ENCODE measurements at places on chromosomes 3 and 15.

- DNase-seq: no peak
Measured at GRCh38 chr15:29122506-29122905, 147.1 kb downstream of the NSMCE3 start.

DNA sequence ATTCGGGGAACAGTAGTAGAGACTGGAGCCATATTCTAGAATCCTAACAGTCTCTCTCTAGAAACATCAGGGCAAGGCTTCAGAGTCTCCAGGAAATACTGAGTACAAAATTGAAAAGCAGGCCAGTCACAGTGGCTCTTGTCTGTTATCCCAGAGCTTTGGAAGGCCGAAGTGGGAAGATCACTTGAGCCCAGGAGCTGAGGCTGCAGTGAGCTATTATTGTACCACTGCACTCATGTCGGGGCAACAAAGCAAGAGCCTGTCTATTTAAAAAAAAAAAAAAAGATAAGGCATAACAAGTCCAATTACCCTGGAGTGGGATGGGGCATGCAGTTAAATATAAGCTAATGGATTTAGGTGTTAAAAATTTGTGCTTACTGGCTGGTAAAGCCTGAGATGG lies 79.0 kb downstream of the SEMA6D start:
- no peak for DNase-seq

DNA sequence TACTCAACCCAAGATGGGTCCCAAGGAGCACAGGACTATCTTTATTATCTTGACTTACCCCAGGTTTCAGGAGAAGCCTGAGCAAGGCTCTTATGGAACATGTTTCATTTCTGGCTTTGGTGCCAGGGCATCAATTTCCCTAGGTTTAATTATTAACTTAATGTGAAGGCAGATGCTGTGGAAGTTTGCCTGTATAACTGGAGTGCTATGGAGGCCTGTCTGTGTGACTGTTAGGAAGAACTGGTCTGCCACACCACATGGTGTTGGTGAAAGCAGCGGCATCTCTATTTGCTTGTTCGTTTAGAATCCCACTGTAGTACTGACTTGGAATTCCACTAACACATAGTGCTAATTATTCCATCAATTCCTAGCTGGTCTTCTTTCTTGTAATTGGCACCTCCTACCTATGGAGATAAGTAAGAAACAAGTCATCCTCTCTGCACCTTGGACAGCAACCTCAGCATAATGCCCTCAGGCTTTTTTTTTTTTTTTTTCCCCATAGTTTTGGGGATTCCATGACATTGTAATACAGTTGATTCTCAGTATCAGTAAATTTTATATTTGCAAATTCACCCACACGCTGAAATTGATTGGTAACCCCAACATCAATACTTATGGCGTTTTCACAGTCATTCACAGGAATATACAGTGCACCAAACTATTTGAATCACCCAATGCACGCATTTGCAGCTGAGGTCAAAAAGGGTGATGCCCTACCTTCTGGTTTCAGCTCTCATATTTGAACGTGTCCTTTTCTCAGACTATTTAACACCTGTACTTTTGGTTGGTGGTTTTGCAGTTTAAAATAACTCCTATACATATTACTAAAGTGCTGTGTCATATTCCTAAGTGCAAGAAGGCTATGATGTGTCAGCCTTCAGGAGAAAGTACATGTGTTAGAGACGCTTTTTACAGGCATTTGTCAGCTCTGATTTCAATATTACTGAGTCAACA lies 772.8 kb upstream of the LMCD1 start:
- DNase-seq: no peak

GRCh38 chr3:47504113-47504512 lies 9.4 kb downstream of the ELP6 start:
- DNase-seq: no peak

DNA sequence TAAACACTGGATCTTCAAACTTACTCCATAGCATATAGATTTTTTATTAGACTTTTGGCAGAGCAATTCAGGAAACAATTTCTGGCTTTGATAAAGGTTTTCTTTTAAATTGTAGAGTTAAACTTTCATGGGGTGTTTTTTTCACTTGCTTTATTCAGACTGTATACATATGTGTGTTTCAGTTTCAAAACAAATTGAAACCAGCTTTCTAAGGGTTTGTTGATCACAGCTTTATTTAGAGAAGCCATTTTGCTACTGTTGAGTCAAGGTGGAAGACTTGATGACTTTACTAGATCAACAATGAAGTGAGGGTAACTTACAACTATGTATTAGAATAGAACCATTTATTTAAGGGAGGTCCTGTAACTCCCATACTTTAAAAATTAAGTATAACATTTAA lies 6.2 kb downstream of the UBE2E1 start:
- DNase-seq: no peak

DNA sequence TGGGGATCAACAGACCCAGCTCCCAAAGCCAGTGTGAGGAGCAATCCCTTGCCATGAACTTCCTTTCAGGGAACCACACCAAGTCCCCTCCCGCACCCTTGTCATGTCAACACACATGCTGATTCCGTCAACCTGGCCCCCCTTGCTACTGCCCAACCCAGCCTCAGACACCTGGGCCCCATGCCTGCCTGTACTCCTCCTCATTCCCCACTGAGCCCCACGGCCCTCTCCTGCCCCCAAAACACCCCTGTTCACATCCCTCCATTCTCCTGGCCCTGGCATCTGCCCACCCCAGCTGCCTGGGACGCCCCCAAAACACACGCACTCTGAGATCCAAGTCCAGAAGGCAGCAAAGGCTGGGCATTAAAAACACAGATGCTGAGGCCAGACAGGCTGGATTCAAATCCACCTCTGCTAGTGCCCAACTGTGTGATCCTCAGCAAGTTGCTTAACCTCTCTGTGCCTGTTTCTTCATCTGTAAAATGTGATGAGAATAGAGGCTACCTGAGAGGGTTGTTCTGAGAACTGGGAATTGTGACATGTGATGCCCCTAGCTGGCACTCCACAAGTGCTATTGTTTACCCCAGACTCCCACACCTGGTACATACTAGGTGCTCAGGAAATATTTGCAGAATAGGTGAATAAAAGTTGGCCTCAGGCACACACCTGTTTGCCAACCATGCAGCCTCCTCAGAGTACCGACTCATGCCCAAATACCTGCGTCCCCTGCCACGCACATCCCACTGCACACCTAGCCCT lies 2.3 kb downstream of the PLXND1 start:
- no peak for DNase-seq

DNA sequence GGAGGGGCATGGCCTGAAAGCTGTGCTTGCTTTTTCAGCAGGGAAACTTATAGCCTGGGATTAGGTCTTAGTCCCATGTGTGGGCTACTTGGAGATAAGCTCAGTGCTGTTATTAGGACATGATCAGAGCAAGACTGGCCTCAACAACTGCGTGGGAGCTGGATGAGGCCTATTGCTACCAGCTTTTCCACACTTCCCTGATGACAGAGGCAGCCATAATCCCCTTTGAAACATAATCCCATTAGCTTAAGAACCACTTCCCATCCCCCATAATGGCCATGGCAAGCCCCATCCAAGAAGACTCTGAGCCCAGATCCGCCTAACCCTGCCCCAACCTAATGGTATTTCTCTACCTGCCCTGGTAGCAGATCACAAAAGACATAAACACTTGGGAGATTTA lies 26.6 kb upstream of the GK5 start:
- no peak for DNase-seq

GRCh38 chr15:37038716-37039106 lies 61.6 kb downstream of the MEIS2 start:
- DNase-seq: no peak

- peak; percentile 17 for DNase-seq
Measured at GRCh38 chr3:148366743-148367410, 330.8 kb upstream of the AGTR1 start.

DNA sequence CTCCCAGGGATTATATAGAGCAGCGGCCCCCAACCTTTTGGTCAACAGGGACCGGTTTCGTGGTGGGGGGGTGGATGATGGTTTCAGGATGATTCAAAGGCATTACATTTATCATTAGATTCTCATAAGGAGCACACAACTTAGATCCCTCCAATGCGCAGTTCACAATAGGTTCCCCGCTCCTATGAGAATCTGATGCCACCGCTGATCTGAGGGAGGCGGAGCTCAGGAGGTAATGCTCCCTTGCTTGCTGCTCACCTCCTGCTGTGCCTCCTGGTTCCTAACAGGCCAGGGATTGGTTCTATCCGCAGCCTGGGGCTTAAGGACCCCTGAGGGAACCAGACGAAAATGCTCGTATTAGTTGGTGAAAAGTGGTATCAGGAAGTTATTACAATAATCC lies 1.3 kb upstream of the HACD2 start:
- DNase-seq: peak; percentile 22

DNA sequence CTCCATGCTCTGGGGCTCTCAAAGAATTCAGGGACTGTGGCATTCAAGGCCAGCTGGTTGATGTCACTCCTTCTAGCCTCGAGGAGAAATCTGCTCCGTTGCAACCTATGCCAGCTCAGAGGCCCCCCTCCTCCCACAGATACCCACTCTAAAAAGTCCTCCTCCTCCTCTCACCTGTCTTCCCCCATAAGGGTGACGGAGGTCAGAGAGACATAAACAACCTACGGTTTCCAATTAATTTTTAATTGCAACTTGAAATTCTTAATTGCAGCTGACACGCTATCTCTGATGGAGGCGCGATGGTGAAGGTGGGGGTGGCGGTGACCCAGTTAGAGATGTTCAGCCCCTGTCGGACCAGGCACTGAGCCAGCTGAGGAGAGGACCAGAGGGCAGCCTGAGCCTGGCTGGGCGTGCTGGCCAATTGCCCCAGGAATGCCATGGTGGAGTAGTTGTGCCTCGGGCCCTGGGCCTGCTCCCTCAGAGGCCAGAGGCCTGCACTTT lies 43.2 kb upstream of the INSYN1 start:
- no peak for DNase-seq

DNA sequence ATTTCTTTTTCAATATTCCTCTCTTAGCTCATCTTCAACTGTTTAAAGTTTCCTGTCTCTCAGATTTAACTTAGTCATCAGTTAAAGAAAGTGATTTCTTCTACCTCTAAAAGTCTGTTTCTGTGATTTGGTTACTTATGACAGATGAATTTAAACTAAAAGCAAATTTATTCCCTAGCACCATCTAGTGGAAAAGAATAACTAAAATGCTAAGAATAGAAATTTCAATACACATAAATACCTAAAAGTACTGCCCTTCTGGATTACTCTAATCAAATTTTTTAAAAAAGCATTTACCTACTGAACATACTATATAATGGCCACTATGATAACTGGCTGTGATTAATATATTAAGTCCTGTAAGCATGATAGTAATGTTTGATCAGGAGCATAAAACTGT lies 14.0 kb upstream of the ZCWPW2 start:
- DNase-seq: no peak

DNA sequence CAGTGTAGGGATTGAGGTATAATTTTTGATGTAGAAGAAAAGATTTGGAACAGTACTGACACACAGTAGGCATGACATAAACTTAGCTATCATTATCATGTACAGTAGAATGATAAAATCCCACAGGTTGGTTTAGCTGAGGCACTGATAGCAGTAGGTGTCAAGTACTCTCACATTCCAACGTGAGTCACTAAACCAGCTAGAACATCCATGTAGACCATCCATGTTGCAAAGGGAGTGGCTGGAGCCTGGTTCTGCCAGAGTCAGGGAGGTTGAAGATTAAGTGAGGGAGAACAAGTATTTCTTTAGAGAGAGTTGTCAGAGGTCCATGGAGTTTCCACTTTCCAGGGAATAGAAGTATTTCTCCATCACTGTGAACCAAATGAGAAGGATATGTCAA lies 157.2 kb upstream of the TMEM108 start:
- DNase-seq: no peak

All from muscle of back (tissue), 13 donors.